ENCODE measurements at places on chromosomes 2 and 18.

DNA sequence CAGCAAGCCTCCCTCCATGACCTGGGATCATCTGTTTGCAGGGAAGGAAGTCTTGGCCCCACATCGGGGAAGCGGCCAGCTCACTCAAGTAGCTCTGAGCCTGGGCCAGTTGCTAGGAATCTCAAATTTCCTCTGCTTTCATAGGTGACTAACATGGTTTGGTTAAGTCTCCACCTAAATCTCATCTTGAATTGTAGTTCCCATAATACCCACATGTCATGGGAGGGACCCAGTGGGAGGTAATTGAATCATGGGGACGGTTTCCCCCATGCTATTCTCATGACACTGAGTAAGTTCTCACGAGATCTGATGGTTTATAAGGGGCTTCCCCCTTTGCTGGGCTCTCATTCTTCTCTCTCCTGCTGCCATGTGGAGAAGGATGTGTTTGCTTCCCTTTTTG lies 75.2 kb downstream of the LBH start:
- no peak for DNase-seq

GRCh38 chr2:163370169-163370886 lies 365.5 kb downstream of the FIGN start:
- DNase-seq: no peak

DNA sequence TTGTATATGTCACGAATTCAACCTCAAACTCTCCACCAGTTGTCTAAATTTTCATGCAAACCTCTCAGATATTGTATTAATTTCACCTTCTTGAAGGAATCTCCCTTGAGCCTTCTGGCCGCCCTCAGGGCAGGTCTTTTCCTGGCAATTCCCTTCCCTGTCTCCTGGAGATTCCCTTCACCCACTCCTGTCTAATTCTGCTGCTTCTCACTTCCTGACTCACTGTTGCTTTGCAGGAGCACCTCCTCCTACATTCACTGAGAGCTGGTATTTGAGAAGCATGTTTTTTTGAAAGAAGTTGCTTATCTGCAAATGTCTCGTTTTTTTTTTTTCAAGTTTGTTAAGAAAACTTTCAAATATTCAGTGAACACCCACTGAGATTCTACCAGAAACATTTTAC lies 79.9 kb upstream of the OTOS start:
- no peak for DNase-seq

DNA sequence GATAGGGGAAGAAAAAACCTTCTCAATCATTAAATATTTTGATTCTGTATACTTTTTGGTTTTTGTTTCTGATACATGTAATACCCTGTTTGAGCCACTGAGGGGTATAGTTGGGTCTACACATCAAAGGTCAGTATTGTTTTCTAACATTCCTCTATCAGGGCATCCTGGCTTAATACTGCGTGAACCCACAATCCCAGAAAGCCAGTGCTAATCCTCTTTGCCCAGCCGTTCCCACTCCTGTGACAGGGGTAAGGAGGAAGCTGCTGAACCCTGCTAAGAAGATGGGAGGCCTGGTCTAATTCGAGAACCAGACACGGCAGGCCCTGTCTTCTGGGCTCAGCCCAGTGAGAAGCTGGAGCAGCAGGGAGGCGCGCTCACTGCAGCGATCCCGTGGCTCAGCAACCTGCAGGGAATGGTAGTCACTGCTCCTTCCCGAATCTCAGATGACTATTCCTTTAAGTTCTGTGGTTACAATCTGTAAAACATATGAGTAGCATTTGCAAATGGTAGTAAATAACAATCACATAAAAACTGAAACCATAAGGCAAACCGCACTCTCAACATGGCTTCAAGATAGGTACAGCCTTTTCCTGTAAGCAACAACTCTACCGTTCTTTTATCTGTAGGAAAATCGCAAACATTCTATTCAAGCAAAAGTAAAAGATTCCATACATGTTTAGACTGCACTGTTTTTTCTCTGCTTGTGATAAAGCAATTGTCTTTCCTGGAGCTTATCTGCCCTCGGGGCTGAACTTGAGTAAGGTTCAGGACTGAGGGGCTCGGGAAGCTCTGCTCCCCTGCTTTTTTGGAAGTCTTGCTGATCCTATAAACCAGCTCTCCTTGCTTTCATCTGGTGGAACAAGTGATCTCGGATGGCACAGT lies 87.0 kb downstream of the EPB41L3 start:
- no peak for DNase-seq

GRCh38 chr2:120546865-120547390 lies 188.7 kb upstream of the GLI2 start:
- DNase-seq: no peak

GRCh38 chr2:148888003-148888501 lies 13.0 kb downstream of the KIF5C start:
- DNase-seq: no peak

- no peak for DNase-seq
These were observed 513.4 kb downstream of the TNS1 start for GRCh38 chr2:217489145-217489960.

- DNase-seq: no peak
These were observed 203.4 kb downstream of the RND3 start for GRCh38 chr2:150284116-150284515.

GRCh38 chr2:233440714-233441113 lies 86.4 kb downstream of the DGKD start:
- no peak for DNase-seq

DNA sequence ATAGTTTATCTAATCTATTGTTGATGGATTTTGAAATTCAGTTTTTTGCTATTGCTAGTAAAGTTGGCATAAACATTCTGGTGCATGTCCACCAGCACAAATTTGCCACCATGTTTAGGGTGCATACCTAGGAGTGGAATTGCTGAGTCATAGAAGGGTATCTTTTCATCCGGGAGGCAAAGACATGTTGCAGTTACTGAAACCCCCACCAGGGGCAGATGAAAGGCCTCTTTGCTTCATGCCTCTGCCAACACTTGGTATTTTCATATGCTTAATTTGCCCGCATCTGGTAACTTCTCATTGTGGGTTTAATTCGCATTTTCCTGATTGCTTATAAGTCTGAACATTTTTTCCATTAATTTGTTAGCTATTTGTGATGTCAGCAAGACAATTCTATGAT lies 8.2 kb downstream of the DCC start:
- DNase-seq: no peak

GRCh38 chr2:126945118-126945517 lies 46.4 kb downstream of the TEX51 start:
- DNase-seq: no peak

- no peak for DNase-seq
These were observed 7.7 kb upstream of the MARCHF4 start for GRCh38 chr2:216379977-216380376.

- no peak for DNase-seq
These were observed 20.9 kb downstream of the LOXHD1 start for GRCh38 chr18:46636040-46636630.

DNA sequence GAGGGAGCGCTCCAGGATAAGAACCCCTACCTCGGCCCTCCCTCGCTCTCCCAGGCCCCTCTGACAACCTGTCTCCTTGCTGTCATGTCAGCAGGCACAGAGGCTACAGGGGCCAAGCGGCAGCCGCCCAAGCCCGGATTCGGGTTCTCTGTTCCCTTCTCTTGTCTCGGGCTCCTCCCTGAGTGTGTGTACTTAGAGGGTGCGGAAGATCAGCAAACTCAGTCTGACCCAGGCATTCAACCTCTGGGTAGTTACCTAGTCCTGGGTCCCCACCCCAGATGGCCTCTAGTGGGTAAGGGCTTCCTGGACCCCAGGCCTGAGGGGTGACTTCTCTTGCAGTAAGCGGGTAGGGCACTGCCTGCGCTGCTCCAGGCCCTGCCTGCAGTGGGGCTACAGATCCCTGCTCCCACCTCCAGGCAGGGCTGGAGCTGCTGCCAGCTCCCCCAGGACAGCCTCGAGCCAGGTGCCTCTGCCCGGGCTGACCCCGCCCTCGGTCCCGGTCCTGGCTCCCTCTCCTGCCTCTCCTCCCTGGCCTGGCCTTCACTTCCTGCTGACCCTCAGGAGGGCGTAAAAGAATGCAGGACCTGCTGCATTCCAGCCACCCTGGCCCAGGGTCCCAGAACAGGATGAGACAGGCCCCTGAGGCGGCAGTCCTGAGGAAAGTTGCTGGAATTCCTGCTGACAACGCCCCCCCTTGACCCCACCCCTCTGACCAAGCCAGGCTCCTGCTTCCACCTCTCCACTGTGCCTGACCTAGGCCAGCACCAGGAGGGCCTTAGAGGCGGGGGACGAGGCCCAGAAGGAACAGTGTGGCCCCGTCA lies 22.0 kb downstream of the GPC1 start:
- DNase-seq: no peak

- DNase-seq: no peak
These were observed 3.5 kb upstream of the TUBB6 start for GRCh38 chr18:12304351-12305210.

GRCh38 chr18:6975084-6975483 lies 142.5 kb downstream of the LAMA1 start:
- DNase-seq: no peak

GRCh38 chr2:46703588-46703987 lies 212.0 kb downstream of the MCFD2 start:
- DNase-seq: no peak

- no peak for DNase-seq
These were observed 894 bp downstream of the SMAD7 start for GRCh38 chr18:48949606-48950535.

- DNase-seq: peak; percentile 1
These were observed 72.9 kb downstream of the EN1 start for GRCh38 chr2:118774458-118775133.

GRCh38 chr2:46494596-46494995 lies 15.2 kb downstream of the TMEM247 start:
- no peak for DNase-seq

GRCh38 chr2:18792226-18792629 lies 202.9 kb upstream of the NT5C1B start:
- DNase-seq: no peak

All from stimulated activated CD8-positive, alpha-beta memory T cell treated with anti-CD3 and anti-CD28 coated beads, Interleukin-15, amount 100 ng/mL, for 24 hours (primary cell).